Effector CD8-positive, alpha-beta T cell (primary cell): ENCODE measurements at places on chromosomes 13 and 19.

- no peak for DNase-seq
Measured at GRCh38 chr13:110309661-110310524, 2.8 kb downstream of the COL4A2 start.

GRCh38 chr13:99191336-99191899, 9.2 kb upstream of the UBAC2 start:
- DNase-seq, result no peak

DNA sequence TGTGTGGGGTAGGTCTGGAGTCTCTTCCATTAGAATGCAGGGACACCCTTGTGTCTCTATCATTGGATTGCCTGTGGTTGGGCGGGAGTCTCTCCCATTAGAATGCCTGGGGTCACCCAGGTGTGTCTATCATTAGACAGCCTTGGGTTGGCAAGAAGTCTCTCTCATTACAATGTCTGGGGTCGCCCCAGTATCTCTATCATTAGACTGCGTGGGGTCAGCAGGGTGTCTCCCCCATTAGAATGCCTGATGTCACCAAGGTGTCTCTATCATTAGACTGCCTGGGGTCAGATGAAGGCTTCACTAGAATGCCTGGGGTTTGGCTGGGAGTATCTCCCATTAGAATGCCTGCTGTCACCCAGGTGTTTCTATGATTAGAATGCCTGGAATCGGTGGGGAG, 1539.0 kb downstream of the UQCRFS1 start:
- DNase-seq, result no peak

GRCh38 chr13:47901441-47901840, 99.6 kb downstream of the SUCLA2 start:
- no peak for DNase-seq

GRCh38 chr13:91346850-91347201, 661 bp upstream of the MIR17HG start:
- DNase-seq, result peak; percentile 13

GRCh38 chr13:106649495-106649894, 81.6 kb upstream of the ARGLU1 start:
- DNase-seq, result no peak

- DNase-seq, result no peak
Measured at GRCh38 chr13:92804926-92805325, 421.7 kb upstream of the GPC6 start.

DNA sequence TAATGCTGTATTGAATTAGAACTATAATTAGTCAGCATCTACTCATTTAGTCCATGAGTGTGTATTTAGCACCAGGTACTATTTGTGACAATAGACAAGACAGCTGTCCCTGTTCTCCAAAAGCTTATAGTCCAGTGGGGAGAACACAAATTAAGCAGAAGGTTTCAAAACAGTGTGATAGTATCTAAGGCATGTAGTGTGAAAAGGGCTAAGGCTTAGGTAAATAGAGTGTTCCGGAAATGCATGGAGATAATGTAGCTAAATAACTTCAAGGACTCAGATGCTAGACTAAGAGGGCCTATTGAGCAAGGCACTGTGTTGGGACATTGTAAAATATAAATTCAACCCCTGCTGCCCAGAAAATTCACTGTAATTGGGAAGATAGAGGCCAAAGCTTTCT, 144.1 kb upstream of the MIR17HG start:
- DNase-seq, result no peak

- no peak for DNase-seq
Measured at GRCh38 chr13:26048741-26049140, 3.1 kb downstream of the SHISA2 start.

- no peak for DNase-seq
Measured at GRCh38 chr13:30339738-30340330, 32.5 kb upstream of the KATNAL1 start.

DNA sequence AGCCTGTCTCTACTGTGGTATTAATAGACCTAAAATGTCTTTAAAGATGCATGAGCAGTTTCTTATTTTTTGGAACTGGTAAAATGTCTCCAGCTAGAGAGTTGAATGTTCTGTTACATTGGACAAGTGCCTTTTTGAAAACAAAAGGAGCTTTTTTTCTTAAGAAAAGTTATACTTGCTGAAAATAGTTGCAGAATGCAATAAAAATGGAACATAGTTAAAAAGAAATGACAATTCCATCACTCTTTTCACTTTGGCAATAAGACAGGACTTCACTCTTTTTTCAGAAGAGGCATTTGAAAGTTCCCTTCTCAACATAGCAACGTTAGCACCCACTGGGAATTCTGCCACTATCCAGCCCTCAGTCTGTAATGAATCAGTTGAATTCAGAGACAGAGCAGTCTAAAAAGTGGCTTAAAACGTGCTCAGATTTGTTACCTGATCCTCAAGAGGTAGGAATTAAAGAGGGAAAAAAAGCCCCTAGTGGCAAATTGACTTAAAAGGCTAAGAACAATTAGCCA, 10.1 kb downstream of the RGCC start:
- no peak for DNase-seq

DNA sequence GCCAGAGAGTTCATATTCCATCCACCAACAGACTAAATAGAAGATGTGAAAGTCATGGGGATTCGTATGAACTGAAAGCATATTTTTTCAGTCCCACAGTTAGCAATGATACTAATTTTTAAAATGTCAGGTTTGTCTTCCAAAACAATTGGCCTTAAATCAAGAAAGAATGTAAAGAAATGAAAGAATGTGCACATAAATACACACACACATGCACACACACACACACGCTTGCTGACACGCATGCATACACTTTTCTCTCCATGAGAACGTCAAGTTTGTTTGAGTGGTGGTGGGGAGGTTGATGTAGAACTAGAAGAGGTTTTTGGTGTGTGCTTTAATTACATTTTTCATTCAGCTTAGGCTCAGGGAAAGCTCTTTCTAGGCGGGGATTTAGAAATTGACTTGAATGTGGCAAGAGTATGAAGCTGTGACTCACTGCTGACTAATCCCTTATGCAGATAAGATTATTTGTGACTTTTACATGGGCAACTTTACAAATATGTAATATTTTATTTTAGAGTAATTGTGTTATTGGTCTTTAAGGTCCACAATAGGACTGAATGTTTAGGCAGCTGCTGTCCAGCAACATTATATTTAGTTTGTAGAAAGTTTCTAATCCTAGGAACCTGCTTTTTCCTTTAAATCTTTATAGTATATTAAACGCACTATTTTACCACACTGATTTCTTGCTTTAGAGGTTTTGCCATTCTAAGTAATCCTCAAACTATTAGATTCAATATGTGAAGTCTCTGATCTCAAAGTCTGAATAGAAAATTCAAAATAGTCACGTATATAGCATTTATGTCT, 18.8 kb downstream of the FLT1 start:
- no peak for DNase-seq

DNA sequence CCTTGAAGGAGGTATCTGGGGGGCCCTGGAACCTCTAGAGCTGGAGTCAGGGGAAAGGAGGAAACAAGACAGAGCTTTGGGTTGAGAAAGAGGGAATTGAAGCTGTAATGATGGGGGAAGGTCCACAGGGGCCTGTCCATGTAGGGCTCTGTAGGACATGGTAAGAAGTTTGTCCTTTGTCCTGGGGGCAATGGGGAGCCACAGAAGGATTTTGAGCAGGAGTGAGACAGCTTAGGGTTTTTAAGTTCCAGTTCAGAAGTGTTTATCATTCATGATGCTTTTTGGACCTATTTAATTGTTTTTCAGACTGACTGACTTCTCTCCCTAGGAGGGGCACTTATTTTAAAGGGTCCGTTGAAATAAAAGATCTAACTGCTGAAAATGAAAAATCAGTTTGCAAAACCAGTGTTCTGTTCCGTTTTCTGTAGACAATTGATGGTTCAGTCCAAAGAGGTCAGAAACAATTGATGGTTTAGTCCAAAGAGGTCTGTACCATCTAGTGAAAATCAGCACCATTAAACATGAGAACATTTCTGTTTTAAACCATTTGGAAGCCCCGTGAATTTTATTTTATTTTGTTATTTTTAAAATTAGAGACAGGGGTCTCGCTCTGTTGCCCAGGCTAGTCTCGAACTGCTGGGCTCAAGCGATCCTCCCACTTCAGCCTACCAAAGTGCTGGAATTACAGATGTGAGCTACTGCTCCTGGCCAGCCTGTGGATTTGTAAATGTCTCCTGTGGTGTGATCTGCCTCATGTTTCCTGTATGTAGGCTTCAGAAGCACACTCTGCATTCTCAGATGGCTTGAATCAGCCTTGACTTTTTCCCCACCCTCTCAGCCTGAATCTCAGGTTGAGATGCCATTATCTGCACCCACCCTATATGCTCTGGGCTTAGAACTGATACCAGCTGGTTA, 8.4 kb downstream of the PLD3 start:
- DNase-seq, result no peak

DNA sequence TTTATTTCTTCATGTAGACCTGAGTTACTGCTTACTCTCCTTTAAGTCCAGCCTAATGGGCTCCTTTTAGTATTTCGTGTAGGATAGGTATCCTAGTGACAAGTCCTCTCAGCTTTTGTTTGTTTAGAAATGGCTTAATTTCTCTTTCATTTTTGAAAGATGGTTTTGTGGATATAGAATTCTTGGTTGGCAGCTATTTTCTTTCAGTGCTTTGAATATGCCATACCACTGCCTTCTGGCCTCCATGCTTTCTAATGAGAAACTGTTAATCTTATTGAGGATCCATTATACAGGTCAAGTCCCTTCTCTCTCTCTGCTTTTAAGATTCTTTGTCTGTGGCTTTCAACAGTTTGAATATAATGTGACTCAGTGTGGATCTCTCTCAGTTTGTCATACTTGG, 46.8 kb upstream of the SACS start:
- no peak for DNase-seq

- no peak for DNase-seq
Measured at GRCh38 chr13:64529874-64530485, 2700.2 kb downstream of the PCDH9 start.

GRCh38 chr13:42762917-42763316, 18.5 kb upstream of the FAM216B start:
- no peak for DNase-seq

GRCh38 chr19:52258426-52258825, 11.0 kb upstream of the ZNF766 start:
- no peak for DNase-seq

GRCh38 chr13:49424011-49424560, 19.8 kb downstream of the CAB39L start:
- no peak for DNase-seq

DNA sequence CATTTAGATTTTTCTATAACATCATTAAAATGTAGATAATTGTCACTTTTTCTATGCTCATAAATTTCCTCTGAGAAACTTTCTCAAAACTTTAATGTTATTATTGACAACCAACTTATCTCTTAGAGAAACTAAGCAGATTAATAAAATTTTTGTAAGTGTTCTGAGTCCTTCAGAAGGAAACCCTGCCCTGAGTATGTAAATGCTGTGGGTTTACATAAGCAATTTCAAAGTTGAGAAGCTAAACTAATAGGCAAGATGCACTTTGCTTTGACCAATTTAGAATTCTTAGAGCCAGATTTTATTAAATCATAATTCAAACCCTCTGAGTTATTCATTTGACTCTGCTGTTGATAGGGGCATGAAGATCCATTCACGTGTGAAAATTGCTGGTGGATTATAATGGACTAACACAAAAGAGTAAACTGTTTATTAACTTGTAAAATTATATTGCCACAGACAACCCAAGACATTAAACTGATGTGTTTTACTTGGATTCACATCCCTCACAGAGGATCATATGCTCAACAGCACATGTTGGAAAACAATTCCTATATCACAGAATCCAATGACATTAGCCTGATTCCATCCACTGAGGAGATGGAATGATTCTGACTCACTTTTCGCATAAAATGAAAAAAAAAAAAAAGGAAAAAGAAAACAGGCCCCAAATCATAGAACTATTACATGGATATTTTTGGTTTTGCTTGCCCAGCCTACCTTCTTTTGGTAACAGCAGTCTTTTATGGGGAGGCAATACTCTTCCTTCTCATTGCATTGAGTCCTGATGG, 453.7 kb upstream of the HTR2A start:
- DNase-seq, result no peak

- no peak for DNase-seq
Measured at GRCh38 chr13:108948251-108948671, 318.9 kb downstream of the MYO16 start.

DNA sequence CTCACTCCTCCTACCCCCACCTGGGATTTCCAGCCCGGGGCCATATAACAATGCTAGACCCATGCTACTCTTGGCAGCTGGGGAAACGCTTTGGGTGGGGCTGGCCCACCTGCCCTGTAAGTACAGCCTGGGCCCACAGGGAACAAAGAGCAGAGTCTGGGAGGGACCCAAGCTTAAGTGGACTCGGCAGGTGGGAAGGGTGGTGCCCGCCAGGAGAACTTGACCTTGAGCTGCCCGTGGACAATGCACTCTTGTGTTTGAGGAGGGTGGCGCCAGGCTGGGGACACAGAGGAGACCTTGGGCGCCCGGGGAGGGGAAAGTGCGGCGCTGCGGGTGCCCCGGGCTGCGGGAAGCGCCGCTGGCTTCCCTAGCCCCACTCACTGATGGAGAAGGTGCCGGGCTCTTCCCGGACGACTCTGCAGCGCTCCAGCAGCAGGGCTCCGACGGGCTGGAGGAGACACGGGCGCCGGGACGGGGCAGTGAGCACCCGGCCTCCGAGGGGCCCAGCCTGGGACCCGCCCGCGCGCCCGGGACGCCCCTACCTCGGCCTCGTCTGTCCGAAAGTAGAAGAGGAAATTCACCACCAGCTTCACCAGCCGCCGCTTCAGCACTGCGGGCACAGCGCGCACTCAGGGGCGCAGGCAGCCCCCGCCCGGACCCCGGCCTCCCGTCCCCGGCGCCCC, 607 bp downstream of the PLEKHJ1 start:
- DNase-seq, result no peak

GRCh38 chr13:48579165-48579918, 46.5 kb upstream of the RCBTB2 start:
- no peak for DNase-seq

- no peak for DNase-seq
Measured at GRCh38 chr13:106985481-106985880, 417.5 kb upstream of the ARGLU1 start.

DNA sequence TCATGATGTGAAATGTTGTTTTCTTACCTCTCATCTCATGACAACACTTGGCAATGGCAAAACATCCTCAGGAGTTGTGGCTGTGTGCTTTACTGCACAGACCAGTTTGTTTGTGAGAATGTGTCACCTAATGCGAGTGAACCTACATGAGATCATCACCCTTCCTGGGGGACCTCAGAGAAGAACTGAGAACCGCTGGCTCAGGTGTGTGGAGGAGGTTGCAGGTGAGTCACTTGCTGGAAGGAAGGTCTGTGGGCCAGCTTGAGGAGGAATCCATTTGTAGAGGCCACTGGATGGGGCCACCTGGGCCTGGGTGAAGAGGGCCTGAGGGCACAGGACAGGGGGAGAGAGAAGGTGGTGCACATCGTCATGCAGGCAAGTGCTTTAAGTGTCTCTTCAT, 3.0 kb upstream of the CEACAM1 start:
- DNase-seq, result no peak

- no peak for DNase-seq
Measured at GRCh38 chr19:10517361-10517759, at the start of gene S1PR5. TSS of gene S1PR5 (minus strand) at chr19:10517447. CDS start at chr19:10515011, 2,436 bp downstream.

DNA sequence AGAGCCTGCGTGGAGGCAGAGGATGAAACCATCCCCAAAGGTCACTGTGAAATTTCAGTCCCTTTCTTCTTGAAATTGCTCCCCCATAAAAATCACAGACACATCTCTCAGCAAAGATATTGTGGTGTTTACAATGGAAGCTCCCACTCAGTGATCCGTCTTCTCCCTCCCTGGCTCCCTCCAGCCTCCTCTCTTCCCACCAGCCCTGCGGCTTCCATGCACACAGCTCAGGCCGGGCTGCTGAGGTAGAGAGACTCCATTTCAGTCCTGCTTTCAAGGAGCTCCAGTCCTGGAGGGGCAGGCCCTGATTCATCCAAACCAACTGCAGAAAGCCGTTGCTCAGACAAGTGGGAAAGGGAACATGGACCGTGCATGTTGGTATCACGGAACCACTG, 24.0 kb upstream of the MIER2 start:
- DNase-seq, result no peak
